ENCODE measurements at places on chromosomes 7 and 10.
A peak's percentile ranks its signal among the peaks of the same experiment; 100 is the strongest.

DNA sequence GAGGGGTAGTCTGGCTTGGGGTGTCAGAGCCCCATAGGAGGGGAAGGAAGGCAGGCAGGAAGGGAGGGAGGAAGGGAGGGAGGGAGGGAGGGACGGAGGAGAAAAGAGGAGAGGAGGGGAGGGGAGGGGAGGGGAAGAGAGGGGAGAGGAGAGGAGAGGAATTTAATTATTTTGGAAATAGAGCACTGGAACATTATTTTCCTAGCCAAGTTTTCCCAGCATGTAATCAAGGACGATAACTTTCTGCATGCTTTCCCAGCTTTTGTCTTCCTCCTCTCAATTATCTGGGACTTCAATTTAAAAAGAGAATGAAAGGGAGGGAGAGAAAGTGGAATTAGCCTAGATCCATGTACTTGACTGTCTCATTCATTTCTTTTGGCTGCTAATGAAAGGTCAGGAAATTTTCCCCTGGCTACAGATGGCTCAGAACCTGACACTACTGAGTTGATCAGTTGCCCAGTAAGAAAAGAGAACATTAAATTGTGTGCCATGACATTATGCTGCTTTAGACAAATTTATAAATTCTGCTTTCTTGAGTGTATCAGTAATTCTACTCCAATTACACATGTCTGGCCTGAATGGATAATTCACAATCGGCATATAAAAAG lies 148.8 kb downstream of the LRRC4 start:
- H3K36me3 ChIP-seq = peaks cover 5% of the 10 kb centered on the region
- DNase-seq = no peak
- H3K27ac ChIP-seq = no peak overlapping the region
- no peaks in the 10 kb centered on the region for H3K4me1 ChIP-seq

DNA sequence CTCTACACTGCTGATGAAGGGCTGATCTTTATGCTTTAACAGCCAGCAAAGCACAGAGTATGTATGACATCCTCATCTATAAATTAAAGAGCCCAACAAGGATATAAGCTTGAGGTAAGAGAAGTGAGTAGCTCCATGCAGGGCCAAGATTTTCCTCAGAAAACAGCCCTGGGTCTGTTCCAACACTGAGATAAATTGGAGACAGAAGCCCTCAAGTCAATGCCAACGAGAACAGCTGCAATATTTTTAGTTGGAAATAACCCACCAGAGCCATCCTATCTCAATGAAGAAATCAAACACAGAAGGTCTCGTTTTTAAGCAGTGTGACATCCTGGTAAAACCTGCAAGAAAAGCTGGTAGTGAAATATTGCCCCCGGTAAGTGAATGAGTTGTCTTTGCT lies 297.0 kb upstream of the AUTS2 start:
- no peak overlapping the region for H3K4me3 ChIP-seq
- no peaks in the 10 kb centered on the region for H3K36me3 ChIP-seq
- no peak for DNase-seq

DNA sequence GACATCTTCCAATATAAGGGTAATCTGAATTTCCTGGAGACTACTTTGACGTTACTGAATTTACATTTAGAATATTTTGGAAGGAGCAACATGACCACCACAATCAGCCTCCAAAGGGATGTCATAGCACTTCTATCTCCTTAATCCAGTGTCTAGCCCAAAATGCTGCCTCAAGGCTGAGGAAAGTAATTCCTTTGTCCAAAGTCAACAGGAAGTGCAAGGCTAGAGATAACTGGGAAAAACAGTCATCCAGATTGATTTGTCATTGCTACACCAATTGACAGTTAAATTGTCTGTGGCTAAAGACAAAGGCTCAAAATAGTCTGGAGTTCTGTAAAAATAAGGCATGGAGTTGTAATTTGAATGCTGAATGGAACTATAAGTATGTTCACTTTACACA lies 3.9 kb upstream of the TFPI2 start:
- H3K36me3 ChIP-seq = no peaks in the 10 kb centered on the region
- no peak overlapping the region for H3K4me3 ChIP-seq

GRCh38 chr10:63318491-63318890 lies 147.3 kb downstream of the JMJD1C start:
- H3K36me3 ChIP-seq = no peaks in the 10 kb centered on the region
- no peak overlapping the region for H3K4me3 ChIP-seq
- H3K4me1 ChIP-seq = no peaks in the 10 kb centered on the region

DNA sequence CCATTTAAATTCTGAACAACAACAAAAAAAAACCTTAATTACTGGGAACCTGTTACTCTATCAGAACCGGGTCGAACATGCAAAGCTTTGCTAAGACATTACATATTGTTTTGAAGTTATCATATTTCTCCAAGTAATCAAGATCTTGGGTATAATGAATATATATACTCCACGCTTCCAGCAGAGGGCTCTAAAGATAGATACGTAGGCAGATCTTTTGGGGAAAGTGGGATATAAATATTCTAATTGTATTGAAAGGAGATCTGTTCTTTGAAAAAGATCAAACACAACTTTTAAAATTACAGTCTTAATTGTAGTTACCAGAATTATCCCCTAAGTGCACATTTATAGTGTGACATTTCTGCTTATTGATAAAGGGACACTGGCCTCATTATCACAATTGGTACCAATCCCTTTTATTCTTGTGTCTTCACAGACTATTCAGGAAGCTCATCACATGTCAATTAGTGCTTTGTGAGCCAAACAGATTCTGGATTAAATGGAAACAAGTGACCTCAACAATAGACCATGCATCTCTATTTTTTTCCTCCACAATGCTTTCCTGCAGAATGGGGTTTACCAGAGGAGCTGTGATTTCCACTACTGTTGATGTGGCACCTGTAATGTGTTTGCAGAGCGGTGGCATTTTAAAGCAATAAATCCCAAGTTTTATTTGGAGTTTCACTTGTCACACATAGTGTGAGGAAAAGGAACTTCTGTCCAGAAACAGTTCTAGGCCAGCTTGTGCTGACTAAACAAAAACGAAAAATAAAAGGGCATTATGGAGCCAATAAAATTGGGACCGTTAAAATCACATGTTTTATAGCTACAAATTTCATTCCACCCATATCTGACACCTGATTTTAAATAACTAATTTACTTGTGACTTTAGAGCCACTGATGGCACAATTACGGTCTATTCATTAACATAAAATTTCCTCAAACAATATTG lies 122.4 kb downstream of the CTTNBP2 start:
- no peaks in the 10 kb centered on the region for H3K36me3 ChIP-seq
- H3K27me3 ChIP-seq = no peaks in the 10 kb centered on the region
- H3K4me3 ChIP-seq = no peak overlapping the region
- no peak for DNase-seq
- no peaks in the 10 kb centered on the region for H3K4me1 ChIP-seq
- H3K27ac ChIP-seq = no peak overlapping the region

DNA sequence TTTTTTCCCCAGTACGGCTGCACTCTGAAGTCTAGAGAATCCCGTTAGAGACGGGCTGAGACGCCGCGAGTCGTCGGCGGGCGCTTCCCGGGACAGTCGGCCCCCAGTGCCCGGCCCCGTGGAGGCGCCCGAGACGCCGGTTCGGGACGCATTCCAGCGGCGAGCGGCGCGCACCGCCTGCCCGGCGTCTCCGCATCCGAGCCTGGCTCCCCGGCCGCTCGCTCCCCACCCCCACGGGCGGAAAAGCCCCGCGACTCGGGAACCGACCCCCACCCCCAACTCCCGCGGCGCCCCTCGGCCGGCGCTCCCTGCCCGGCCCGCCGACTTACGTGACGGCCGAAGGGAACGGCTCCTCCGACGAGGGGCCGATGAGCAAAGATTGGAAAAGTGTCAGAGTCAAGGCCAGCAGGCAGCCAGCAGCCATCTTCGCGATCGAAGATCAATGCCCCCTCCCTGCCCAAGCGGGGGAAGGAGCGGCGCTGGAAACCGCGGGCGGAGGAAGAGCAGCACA lies 486 bp downstream of the CACNA2D1 start:
- DNase-seq = no peak
- H3K4me3 ChIP-seq = peak overlapping the region; percentile 72
- no peaks in the 10 kb centered on the region for H3K36me3 ChIP-seq
- H3K27ac ChIP-seq = peak overlapping the region; percentile 79

- no peak for DNase-seq
- H3K27ac ChIP-seq = no peak overlapping the region
- no peaks in the 10 kb centered on the region for H3K4me1 ChIP-seq
- no peaks in the 10 kb centered on the region for H3K36me3 ChIP-seq
Measured at GRCh38 chr7:150823484-150824126, 23.0 kb downstream of the TMEM176A start.

DNA sequence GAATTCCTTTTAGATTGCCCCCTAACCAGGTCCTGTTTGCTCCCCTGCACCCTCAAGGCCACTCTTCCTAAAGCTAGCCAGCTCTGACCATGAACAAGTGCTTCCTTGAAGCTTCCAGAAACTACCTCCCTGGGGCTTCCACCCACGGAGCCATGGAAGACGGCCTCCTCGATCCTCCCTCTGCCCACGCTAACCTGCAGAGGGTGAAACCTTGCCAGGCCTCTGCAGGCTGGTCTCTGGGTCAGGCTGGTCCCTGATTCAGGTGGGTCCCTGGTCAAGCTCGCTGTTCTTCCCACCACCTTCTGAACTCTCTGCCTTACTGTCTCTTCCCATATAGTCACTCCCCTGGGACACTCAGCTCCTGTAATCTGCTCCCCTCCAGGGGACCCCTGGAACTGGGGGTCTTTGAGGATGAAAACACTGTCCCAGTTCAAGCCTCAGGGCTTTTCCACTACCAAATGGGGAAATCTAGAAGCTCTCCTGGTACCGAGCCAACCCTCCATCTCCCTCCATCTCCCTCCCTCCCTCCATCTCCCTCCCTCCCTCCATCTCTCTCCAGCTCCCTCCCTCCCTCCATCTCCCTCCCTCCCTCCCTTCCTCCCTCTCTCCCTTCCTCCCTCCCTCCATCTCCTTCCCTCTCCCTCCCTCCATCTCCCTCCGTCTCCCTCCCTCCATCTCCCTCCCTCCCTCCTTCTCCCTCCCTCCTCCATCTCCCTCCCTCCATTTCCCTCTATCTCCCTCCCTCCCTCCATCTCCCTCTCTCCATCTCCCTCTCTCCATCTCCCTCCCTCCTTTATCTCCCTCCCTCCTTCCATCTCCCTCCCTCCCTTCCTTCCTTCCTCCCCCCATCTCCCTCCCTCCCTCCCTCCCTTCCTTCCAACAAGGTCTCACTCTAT lies 2.9 kb downstream of the MLXIPL start:
- H3K27me3 ChIP-seq = peaks cover 14% of the 10 kb centered on the region
- H3K36me3 ChIP-seq = no peaks in the 10 kb centered on the region
- H3K4me3 ChIP-seq = no peak overlapping the region
- H3K4me1 ChIP-seq = peaks cover 11% of the 10 kb centered on the region

DNA sequence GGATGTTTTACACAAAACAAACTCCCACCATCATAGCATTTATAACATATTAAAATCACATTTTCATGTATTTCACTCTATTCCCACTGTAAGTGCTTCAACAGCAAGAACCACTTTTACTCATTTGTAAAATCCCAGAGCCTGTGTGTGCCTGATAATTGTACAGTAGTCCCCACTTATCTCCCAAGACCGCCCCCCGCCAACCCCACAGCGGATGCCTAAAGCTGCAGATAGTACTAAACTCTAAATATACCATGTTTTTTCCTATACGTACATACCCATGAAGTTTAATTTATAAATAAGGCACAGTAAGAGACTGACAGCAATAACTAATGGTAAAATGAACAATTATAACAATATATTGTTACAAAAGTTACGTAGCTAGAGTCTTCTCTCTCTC lies 33.5 kb downstream of the EZH2 start:
- no peak for DNase-seq
- H3K4me3 ChIP-seq = no peak overlapping the region
- H3K27ac ChIP-seq = no peak overlapping the region
- H3K27me3 ChIP-seq = no peaks in the 10 kb centered on the region
- no peaks in the 10 kb centered on the region for H3K4me1 ChIP-seq

DNA sequence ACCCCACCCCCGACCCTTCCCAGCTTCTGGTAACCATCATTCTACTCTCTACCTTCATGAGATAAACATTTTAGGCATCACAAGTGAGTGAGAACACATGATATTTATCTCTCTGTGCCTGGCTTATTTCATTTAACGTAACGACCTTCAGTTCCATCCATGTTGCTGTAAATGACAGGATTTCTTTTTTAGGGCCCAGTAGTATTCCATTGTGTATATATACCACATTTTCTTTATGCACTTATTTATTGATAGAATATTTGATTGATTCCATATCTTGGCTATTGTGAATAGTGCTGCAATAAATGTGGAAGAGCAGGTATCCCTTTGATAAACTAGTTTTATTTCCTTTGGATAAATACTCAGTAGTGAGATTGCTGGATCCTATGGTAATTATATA lies 112.7 kb downstream of the CREB5 start:
- H3K27ac ChIP-seq = no peak overlapping the region
- H3K4me1 ChIP-seq = no peaks in the 10 kb centered on the region
- no peak overlapping the region for H3K4me3 ChIP-seq
- DNase-seq = no peak
- no peaks in the 10 kb centered on the region for H3K27me3 ChIP-seq
- no peaks in the 10 kb centered on the region for H3K36me3 ChIP-seq

GRCh38 chr7:120181499-120181898 lies 91.5 kb upstream of the KCND2 start:
- H3K4me3 ChIP-seq = no peak overlapping the region
- no peak for DNase-seq
- H3K36me3 ChIP-seq = no peaks in the 10 kb centered on the region
- no peaks in the 10 kb centered on the region for H3K27me3 ChIP-seq
- H3K27ac ChIP-seq = no peak overlapping the region

DNA sequence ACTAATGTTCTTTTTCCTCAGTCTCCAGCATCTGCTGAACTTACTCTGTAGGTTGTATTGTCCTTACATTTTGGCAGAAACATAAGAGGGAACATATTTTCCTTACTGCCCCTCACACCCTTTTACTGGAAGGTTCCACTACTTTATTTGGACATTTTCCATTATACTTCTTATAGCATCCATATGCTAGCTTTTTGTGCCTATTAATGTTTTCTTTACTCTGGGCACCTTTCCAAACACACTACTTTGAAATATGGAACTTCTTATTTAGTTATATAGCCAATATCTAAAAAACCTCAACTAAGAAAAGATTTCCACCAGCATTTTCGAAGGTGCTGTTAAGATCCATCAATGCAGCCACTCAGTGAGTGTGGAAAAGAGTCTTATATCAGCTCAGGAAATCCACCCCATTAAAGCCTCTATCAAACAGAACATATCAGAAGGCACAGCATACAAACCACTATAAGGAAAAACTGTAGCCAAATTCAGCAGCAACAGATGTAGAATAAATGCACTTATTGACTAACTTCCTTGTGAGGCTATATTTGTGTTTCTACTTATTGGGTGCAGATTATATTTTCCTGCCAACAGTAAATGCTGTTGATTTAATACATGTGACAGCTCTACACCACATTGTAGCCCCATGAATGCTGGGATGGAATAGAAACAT lies 272.5 kb upstream of the SEMA3E start:
- no peak overlapping the region for H3K4me3 ChIP-seq
- no peaks in the 10 kb centered on the region for H3K4me1 ChIP-seq

DNA sequence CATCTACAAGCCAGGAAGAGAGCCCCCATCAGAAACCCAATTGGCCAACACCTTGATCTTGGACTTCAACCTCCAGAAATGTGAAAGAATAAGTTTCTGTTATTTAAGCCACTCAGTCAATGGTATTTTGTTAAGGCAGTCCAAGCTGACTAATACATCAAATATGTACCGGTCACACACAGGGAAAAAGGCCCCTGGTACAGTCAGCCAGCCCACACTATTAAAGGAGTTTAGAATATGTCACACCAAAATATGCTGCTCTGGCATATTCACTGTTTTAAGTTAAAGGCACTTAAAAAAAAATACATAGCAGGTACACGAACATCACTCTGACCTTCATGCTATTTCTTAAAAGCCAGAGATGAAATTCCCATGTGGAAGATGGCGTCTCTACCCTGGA lies 15.2 kb upstream of the CDCA7L start:
- H3K4me3 ChIP-seq = no peak overlapping the region
- no peaks in the 10 kb centered on the region for H3K4me1 ChIP-seq
- DNase-seq = no peak
- no peak overlapping the region for H3K27ac ChIP-seq
